ENCODE measurements at places on chromosomes 5 and 9.

DNA sequence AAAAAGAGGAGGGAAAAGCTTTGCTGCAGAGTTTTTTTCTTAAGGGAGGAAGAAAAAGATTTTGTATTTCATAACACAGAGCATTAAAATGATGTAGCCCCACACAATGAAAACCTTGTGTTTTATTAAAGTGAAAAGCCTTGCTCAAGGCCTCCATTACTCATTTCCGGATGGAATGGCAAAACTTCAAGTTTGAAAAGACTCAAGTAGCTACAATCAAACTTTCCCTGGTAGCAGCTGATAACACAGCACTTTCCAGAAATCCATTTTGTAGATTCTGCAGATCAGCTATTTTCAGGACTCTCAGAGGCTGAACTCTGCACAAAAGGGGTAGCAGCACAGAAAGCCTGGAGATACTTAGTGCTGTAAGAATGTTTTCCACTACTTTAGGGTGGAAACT lies 374.8 kb downstream of the NFIB start:
- DNase-seq, result peak; percentile 65

DNA sequence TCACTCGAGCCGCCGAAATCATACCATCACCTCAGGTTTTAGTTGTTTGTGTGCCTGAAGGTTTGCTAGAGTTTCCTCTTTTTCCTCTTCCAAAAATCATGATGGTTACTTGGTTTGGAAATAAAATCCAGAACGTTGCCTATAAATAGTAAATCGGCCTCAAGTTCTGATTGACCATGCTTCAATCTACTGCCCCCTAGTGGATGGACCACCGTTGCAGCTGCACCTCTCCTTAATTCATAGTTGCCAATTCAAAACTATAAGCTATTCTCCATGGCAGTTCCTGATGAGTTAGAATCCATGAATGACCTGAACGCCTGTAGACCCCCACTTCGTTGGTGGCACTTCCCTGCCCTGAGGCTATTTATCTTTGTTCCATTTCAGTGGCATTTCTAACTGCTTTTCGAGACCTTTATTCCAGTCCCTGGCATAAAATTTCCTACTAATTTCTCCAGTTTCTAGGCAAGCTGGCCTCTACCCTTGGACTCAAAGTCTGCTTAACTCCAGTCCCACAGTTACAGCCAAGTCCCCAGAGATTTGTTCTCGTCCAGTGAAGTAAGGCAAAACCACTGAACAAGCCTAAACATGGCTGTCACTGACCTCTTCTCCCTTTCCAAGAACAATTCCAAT lies 422.6 kb downstream of the EFNA5 start:
- peak; percentile 24 for DNase-seq

DNA sequence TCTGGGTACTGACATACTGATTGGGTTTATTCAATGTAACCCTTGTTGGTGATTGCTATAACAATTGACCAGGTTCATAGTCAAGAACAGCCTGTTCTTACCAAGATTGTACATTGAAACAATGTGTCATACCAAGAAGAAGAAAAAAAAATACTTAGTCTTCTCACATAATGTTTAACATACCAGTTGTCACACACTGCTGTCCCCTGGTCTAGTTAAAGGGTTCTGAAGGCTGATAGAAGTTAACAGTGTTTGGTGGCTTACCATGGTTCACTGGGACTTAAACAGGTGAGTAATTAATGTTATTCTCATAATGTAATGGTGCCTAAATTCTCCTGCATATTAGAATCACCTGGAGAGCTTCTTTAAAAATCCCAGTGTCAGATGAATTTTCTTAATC lies 18.5 kb upstream of the CDC42SE2 start:
- no peak for DNase-seq

GRCh38 chr5:8861764-8862163 lies 684.1 kb downstream of the SEMA5A start:
- DNase-seq, result peak; percentile 5

GRCh38 chr5:6786786-6787495 lies 73.7 kb downstream of the TENT4A start:
- DNase-seq, result peak; percentile 33

- no peak for DNase-seq
Measured at GRCh38 chr9:130473566-130473965, 28.8 kb downstream of the ASS1 start.

DNA sequence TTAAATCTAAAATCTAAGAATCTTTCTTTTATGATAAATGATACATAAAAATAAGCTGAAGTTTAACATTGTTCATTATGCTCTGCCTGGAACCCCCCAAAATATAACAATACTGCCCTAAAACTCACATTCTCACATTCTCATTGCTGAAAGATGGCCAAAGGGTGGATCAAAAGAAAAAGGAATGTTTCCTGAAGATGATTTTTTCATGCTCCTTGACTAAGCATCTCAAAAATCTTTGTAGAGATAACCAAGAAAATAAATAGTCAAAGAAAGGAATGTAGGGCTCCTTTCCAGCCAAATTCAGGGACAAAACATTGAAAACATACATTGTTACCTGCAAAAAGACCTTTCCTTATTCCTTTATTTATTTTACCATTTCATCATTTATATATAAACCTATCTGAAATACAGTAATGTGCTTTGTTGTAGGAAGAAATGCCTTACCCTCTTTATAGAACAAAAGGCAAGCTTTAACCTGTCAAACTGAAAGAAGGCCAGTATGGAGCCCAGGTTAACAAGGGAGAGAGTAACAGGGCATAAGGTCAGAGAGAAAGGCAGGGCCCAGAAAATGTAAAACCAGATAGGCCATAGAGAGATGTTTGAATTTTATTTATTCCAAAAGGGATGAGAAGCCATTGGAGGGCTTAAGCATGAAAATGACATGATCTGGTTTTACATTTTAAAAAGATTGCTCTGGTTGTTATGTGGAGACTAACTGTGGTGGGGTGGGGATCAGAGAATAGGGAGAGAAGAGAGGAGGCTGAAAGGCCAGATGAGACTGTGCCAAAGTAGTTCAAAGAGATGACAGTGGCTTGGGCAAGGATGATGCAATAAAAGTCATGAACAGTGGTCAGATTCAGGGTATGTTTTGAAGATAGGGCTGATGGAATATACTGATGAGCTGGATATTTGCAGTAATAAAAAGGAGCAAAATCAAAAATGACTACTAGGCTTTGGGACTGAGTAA lies 37.3 kb upstream of the CDK5RAP2 start:
- DNase-seq, result no peak

DNA sequence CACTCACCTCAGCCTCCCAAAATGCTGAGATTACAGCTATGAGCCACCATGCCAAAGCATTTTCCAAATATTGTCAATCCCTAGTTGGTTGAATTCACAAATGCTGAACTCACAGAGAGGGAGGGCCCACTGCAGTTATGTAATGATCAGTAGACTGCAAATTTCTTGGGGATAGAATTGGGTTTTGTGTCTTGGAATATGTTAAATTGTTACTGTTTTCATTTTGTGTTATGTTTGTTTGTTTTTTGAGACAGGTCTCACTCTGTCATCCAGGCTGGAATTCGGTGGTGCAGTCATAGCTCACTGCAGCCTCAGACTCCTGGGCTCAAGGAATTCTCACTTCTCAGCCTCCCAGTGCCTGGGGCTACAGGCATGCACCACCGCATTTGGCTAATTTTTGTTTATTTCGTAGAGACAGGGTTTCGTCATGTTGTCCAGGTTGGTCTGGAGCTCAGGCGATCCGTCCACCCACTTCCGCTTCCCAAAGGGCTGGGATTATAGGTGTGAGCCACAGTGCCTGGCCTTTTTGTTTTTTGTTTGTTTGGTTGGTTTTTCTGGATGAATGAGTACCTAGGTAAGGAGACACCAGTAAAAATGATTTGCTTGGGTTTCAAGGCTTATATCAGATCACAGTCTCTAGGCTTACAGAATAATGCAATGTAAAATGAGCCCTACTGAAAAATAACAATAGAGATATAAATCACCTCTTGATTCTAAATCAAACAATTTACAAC lies 31.5 kb upstream of the LMNB1 start:
- no peak for DNase-seq

DNA sequence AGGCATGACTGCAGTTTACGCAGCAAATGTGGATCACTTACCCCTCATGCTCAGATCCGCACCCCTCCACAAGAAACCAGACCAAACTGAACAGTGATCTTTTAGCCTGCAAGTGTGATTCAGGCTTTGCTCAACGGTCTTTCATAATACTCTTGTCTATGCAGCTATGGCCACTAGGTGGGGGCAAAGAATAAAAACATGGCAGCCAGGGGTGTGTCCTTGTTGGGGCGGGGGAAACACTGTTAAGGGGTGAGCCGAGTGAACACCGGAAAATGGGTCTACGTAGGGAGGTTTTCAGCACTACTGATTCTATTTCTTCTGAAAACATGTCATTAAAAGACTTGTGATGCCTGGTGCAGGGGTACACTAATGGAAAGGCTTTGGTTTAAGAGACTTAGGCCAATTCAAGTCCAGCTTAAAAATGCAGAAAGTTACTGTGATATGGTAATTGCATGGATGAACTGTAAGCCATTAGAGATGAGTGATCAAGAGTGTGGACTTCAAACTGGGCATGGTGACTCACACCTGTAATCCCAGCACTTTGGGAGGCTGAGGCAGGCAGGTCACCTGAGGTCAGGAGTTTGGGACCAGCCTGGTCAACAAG lies 49.9 kb upstream of the GPR151 start:
- DNase-seq, result peak; percentile 56

DNA sequence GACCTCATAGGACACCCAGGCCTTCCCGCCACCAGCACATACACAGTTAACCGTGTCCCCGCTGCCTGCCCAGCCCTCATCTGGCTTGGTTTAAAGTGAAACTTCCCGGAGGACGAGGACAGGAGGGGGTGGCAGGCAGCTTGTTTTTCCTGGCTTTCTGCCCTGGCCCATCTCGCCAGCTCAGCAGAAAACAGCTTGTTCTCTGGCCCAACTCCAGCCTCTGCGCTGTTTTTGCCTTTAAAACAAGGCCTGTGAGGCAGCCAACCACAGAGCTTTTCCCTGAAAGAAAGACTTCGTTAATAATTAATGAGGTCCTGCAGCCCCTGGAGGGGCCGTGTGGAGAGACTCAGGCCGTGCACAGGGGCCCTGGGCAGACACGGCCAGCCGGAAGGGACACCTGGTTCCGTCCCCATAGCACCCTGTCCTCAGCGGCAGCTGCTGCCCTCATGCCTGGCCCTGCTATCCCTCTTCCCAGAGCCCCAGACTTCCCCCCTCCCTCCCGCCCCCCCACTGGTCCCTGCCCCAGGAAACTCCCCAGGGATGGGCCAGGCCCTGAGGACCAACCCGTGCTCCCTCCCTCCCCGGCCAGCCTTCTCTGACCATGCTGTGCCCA lies 108.7 kb downstream of the RXRA start:
- DNase-seq, result peak; percentile 95

- DNase-seq, result no peak
Measured at GRCh38 chr5:154418344-154418820, 27.4 kb upstream of the SAP30L start.

DNA sequence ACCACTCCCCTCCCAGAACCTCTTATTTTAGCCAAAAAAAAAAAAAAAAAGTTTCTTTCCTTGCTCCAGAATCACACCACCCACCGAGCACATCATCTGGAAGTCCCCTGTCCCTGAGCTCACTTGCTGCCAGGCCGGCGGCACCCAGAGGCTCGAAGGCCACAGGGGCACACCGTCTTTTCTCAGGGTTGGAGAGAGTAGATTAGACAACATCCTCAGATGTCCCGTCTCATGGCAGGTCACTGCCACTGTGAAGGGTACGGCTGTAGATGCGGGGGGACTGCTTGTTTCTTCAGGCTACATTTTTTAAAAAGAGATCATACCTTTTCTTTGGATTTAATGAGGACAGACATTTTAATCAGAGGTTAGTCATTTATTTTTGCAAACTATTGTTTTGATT lies 109.0 kb downstream of the MVB12B start:
- DNase-seq, result no peak

- no peak for DNase-seq
Measured at GRCh38 chr5:137370096-137371071, 128.7 kb downstream of the SPOCK1 start.

DNA sequence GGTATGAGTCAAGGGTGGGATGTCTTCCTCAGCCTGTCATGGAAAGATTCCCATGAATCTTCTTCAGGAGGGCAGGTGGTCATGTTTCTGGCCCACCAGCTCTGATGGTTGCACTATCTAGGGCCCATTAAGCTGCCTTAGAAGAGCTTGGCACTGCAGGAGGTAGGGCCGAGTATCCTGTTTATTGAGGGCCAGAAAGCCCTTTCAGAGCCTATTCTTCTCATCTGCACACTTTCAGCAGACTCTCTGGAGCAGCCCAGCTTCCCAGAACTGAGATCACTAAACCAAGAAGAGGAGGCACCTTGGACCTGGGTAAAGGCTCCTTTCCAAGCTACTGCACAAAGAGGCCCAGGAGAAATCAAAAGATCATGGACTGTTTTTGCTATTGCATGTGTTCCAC lies 146.5 kb downstream of the MTX3 start:
- no peak for DNase-seq

Data from mesenchymal stem cell (in vitro differentiated cells and primary cell).